Stimulated activated CD4-positive, alpha-beta T cell treated with anti-CD3 and anti-CD28 coated beads, Interleukin-2, amount 100 ng/mL, for 24 hours (primary cell): ENCODE measurements at places on chromosomes 2 and 18.

DNA sequence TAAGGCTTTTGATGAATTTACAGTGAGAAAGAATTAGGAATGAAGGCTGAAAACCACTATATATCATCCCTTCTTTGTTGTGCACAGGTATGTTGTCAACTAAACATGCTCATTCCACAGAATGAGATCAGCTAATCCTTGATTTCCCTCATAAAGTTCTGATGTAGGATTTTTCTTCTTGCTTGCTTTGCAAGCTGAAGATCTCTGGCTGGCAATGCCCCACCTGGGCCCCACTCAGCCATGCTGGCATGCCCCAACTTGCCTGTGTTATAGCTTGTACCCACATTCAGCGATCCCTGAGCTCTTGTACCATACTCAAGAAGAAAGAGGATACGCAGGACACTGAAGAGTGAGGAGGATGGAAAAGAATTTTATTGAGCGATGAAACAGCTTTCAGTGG, 18.0 kb upstream of the SERPINB11 start:
- no peak for DNase-seq

DNA sequence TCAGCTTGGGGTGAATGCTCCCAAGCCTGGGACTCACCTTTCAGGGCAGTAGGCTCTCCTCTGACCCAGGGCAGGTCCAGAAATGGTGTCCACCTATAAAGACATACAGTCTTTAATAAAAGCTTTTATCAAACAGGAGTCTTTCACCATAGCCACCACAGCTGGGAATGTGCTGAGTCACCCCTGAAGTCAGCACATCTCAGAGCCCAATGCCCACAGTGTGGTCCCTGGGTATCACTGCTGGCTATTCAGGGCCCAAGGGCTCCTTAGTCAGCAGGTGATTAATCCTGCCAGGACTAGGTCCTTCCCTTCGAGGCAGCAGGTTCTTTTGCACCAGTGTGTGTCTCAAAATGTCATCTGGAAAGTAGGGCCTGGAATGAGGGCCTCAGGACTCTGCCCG, 181.9 kb downstream of the MEMO1 start:
- DNase-seq = no peak

- DNase-seq = peak; percentile 34
Measured at GRCh38 chr18:62505669-62506494, 16.9 kb upstream of the ZCCHC2 start.

DNA sequence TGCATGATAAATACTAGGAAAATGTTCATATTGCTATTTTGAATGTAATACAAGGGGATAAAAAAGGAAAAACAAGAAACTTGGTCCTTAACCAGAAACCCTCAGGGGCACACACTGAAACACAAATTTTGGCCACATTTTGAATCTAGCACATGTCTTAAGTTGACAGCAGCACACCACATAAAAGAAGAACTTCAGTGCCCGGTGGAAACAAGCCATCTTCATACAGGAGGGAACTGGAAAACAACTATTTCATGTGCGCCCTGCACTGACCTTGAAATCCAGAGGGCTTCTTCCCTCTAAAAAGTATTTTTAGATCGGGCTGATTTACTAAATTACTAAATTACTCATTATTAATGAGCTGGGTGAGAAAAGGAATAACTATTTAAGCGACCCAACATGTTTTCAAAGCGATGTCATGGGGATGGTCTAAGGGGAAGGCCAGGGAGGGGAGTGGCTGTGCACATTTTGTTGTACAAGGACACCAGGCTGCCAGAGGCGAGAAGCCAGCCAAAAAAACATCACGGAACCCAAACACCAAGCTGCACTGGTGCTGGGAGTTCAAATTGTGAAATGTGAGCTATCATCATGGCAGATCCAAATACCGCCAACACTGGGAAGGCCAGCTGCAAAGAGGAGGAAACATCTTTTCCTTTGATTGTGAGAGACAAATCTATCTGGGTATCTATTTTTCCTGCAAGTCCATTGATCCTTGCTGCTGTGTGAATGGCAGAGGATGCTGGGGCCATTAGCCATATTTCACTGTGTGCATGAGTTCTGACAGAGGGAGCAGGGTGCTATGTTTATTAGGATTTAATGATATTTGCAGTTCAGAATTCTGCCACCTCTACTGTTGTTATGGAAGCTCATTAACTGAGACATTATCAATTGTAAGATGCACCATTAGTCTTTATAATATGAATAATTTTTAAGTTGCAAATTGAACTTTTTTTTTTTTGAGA, 150.7 kb upstream of the LMAN1 start:
- no peak for DNase-seq

GRCh38 chr18:75033516-75033915, 175.4 kb downstream of the PTGR3 start:
- DNase-seq = no peak

DNA sequence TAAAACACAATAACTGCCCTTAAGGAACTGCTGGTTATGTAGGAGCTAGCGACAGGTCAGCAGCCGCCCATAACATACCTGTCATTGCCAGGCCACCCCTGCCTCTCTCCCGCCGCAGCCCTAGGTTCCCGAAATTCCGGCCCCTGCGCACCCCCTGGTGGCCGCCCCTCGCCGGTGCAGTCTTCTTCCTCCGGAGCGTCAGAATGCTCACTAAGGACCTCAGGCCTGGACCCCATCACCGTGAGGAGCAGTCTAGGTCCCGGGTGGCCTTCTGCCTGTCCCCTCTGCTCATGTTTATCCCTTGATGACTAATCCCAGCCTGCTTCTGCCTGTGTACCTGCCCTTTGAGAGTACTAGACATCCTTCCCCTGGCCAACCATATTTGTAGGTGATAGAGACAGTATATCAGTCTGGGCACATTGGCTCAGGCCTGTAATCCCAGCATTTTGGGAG, 115.7 kb upstream of the SLC1A4 start:
- peak; percentile 87 for DNase-seq

GRCh38 chr2:148338541-148338940, 306.0 kb upstream of the EPC2 start:
- no peak for DNase-seq

- DNase-seq = no peak
Measured at GRCh38 chr2:63736354-63736753, 105.3 kb upstream of the UGP2 start.

- no peak for DNase-seq
Measured at GRCh38 chr18:49866680-49867079, 53.3 kb upstream of the ACAA2 start.

- DNase-seq = no peak
Measured at GRCh38 chr2:41377837-41378236, 670.0 kb upstream of the PKDCC start.

- DNase-seq = no peak
Measured at GRCh38 chr2:232539298-232540231, at the start of gene CHRNG. Gene CHRNG (plus strand): TSS chr2:232539692. CDS start chr2:232539748, 56 bp downstream.

GRCh38 chr2:80889009-80889408, 584.5 kb upstream of the LRRTM1 start:
- DNase-seq = no peak

GRCh38 chr2:126100962-126101361, 555.0 kb upstream of the GYPC start:
- no peak for DNase-seq

GRCh38 chr2:96532641-96533291, 3.8 kb upstream of the ARID5A start:
- no peak for DNase-seq

DNA sequence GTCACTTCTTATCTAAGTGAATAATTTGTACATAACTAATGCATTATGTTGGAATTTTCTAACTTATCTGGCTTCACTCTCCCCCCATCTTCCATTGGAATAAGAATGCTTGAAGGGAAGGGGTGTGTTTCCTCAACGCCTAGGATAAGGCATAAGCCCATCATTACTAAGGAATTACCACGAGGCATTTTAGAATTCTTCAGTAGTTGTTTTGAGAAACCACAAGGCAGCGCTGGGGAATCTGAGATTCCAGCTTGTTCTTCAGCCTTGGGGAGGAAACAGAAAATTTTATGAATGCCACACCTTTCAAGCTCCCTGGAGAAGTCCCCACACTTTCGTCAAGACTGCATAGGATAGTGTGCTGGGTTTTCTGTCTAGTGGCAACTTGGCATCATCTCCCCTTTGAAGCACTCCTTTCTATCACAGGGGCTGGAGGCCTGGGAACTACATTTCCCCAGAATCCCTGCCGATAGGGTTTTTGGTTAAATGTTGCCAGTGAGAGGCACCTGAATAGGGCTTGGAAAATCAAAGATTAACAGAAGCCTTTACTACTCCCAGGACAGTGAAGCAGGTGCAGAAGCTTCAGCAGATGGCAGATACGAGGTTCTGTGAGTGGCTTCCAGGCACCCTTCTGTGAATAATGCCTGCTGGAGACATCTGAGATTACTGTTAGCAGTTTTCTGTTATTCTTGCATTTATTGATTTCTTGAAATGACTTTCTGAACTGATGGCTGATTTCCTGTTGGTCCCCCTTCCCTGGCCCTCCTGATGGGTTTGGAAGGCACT, 192.7 kb upstream of the REV1 start:
- DNase-seq = no peak

GRCh38 chr2:137834760-137835379, 129.4 kb upstream of the HNMT start:
- DNase-seq = no peak

DNA sequence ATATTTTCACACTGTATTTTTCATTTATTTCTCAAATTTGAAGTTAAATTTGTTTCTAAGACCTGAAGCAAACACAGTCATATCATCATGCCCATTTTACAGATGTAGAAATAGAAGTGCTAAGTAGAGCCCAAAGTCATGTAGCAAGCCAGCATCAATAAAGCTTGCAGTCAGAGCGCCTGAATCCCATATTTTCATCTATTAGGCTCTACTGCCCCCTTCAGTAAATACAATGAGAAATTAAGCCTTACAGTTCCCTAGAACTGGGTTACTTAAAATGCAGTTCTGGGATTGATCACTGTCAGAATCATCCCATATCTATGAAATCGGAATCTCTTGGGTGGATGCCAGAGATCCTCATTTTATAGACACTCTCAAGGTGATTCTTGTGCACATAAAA, 419.9 kb downstream of the TGIF1 start:
- DNase-seq = no peak
